ENCODE measurements at places on chromosomes 5 and 9. TPM values are rescaled to one million over a fixed set of nuclear protein-coding genes. Genes with fewer than 3 reads are reported as not detected.

DNA sequence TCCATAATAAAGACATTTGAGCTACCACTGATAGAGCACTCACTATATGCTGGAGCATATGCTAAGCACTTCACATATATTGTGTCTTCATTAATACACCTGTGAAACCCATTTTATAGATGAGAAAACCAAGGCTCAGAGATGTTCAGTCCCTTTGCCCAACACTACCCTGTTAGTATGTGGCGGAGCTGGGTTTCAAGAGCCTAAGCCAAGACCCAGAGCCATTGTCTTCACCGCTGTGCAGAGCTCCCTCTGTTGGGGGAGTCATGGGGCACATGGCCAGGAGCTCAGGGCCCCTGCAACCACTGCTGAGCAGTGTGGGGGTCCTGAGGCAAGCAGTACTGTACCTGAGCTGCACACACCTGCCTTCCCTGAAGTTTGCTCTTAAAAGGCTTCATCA lies 37.3 kb upstream of the SLC25A51 start:
- H3K27me3 ChIP-seq = no peaks in the 10 kb centered on the region
- peaks cover 67% of the 10 kb centered on the region for H3K4me1 ChIP-seq
- peaks cover 2% of the 10 kb centered on the region for H3K36me3 ChIP-seq
- H3K4me3 ChIP-seq = no peak overlapping the region
- DNase-seq = no peak
- no peak overlapping the region for H3K27ac ChIP-seq

GRCh38 chr5:176565760-176566288 lies 16.7 kb downstream of the CDHR2 start:
- peaks cover 6% of the 10 kb centered on the region for H3K27me3 ChIP-seq
- no peaks in the 10 kb centered on the region for H3K36me3 ChIP-seq
- no peak overlapping the region for H3K4me3 ChIP-seq

- H3K27ac ChIP-seq = no peak overlapping the region
- no peak overlapping the region for H3K4me3 ChIP-seq
- H3K4me1 ChIP-seq = peaks cover 47% of the 10 kb centered on the region
- peaks cover 20% of the 10 kb centered on the region for H3K36me3 ChIP-seq
Measured at GRCh38 chr9:35529161-35529823, 39.4 kb downstream of the RUSC2 start.

GRCh38 chr5:134437340-134437846 lies 25.7 kb upstream of the CDKN2AIPNL start:
- DNase-seq = no peak
- no peak overlapping the region for H3K4me3 ChIP-seq
- H3K36me3 ChIP-seq = no peaks in the 10 kb centered on the region
- H3K4me1 ChIP-seq = peaks cover 8% of the 10 kb centered on the region

GRCh38 chr9:16308645-16309044 lies 561.8 kb downstream of the BNC2 start:
- DNase-seq = no peak
- no peak overlapping the region for H3K4me3 ChIP-seq
- H3K27ac ChIP-seq = no peak overlapping the region
- peaks cover 3% of the 10 kb centered on the region for H3K27me3 ChIP-seq
- no peaks in the 10 kb centered on the region for H3K36me3 ChIP-seq
- peaks cover 34% of the 10 kb centered on the region for H3K4me1 ChIP-seq

DNA sequence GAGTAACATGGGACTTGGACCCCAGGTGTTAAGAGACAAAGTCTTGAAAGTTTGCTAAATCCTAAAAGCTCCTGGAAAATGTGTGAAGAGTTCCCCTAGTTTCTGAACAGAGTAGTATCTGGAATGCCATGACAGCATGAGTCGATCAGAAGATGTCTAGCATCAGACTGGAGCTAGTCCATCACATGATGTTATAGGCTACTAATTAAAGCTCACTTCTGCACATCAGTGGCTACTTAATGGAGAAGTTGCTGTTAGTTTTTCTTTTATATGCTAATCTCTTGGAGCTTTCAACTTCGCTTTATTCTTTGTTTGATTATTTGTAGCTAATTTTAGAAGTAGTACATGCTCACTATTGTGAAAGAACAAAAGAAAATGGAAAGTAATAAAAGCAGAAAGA lies 471.3 kb upstream of the KLF4 start:
- DNase-seq = no peak
- no peak overlapping the region for H3K27ac ChIP-seq
- H3K4me1 ChIP-seq = no peaks in the 10 kb centered on the region

Gene GABRP
- total RNA-seq = not detected
